ENCODE measurements at places on chromosomes 3 and 15. TPM values are rescaled to one million over a fixed set of nuclear protein-coding genes. Genes with fewer than 3 reads are reported as not detected.

GASK1A gene
- total RNA-seq: 3.9 TPM

RSL24D1 gene
- total RNA-seq: 62.1 TPM

RLBP1 gene
- total RNA-seq: not detected

IL12A gene
- total RNA-seq: 0.96 TPM

WDR93 gene
- not detected for total RNA-seq

LRIG1 gene
- total RNA-seq: 56.2 TPM

RBM15B gene
- total RNA-seq: 26.4 TPM

GRCh38 chr15:80825361-80826030, 46.3 kb downstream of the CEMIP start:
- no peak for DNase-seq

GRCh38 chr3:6449099-6449498, 411.8 kb upstream of the GRM7 start:
- no peak for DNase-seq

DNA sequence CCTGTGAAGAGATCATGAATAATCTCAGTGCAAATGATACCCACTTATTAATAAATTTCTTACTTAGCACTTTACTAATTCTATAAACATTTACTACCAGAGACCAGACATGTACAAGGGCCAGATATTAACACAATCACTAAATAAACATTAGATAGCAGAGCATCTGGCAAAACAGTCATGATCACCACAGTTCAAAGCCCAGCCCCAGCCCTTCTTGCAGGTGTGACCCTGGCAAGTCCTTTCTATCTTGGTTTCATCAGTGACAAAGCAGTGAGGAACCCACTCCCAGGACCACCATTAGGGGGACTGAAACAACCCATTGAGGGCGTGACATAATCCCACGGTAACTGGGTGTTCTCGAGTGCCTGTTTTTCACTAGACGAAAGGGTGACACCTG, 11.6 kb downstream of the ZXDC start:
- DNase-seq: no peak

GRCh38 chr15:45790325-45790943, 155.6 kb downstream of the SQOR start:
- DNase-seq: no peak

- no peak for DNase-seq
These were observed 165.1 kb downstream of the PPM1L start for GRCh38 chr3:160921020-160921635.

DNA sequence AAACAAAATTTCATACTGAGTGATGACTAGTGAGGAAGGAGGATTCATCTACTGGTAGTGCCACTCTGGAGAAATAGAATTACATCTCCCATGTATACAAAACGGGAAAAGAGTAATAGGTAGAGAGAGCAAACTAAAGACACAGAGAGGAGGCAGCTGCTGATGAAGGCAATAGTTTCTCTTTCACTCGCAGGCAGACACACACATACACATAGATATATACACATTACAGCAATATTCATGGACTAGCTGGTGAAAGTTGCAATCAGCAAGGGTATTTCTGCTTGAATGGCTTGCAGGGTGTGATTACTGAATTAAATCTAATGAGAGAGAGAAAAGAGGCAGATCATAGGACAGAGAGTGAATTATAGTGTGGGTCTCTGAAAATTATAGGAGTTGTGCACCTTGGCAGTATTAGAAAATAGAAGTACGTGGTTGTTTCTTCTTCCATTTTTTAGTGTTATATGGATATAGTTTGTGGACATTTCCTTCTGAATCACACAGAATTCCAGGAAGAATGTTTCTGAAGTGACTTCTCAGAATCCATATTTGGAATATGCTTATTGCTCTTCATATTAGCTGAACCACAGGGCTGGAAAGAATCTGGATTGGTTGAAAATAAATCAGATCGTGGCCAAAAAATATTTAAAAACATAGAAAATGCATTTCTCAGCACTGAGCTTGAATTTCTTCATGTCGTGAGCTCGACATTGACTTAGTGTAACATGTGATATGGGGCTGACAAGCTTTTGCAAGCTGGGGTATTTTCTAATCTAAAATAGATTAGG, 991.2 kb downstream of the TUSC7 start:
- no peak for DNase-seq

- DNase-seq: no peak
These were observed 170.4 kb upstream of the IQSEC1 start for GRCh38 chr3:13243586-13243985.

GRCh38 chr3:129305592-129306091, 27.0 kb downstream of the HMCES start:
- peak; percentile 95 for DNase-seq

GRCh38 chr3:160200353-160200752, 24.9 kb upstream of the C3orf80 start:
- DNase-seq: no peak

DNA sequence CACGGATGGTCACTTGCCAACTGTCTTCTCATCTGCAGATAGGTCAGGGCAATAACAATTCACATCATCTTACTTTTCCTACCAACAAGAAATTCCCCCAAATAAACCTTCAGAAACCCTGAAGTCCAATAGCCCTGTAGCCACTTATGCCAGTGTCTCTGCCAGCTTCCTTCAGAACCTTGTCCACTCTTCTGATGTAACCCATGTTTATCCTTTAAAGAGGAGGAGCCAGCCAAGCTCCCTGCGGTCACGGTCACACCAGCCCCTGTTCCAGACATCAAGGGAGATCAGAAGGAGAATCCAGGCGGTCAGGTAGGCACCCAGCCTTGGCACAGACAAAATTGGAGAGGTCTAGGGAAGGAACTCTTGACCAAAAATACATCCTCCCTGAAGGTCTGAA, 23.7 kb downstream of the SLC24A1 start:
- no peak for DNase-seq

DNA sequence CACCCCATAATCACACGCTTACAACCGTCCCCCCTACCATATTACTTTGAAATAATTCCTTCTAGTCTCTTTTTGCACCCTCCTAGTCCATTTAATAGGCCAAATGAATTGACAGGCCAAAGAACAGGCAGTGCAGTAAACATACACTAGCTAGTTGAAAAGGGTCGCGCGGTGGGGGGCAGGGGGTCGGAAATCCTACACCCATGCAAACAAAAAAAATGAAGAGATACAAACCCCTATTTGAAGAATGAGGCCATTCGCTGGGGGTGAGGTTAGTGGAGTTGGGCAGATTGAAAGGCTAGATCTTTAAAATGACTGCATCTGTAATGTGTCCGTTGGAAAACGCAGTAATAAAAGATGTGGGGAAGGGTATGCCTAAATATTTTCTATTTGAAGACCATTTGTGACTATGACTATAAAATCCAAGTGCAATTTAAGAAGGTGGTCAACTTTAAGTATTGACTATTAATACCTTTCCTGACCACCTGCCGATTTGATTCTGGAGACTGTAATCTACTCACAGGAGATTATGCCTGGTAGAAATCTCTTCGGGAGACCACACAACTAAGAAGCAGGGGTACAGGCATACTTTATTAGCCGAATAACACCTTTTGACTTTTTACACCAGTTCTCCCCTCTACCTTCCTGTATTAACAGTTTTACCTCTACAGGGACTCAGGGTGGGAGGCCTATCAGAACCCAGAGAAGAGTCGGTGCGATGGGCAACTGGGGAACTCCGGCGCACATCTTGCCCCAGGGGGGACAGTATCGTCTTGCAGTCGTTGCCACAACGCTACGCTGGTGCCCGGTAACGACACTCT, 762 bp upstream of the ARL6 start:
- DNase-seq: no peak

DNA sequence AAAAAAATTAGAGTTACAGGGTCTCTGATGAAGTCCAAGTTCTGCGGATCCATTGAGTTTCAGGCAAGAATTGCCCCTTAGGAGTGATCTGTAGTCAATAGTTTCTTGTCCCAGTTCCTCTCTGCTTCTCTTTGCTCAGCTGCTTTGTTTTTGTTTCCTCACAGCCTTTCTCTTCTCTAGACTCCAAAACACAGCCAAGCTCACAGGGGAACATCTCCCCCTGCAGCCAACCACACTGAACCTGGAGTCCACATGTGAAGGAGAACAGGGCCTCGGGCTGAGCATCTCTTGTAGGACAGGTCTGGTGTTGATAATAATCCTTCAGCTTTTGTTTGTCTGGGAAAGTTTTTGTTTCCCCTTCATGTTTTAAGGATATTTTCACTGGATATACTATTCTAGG, 202.6 kb upstream of the ATP10A start:
- no peak for DNase-seq

DNA sequence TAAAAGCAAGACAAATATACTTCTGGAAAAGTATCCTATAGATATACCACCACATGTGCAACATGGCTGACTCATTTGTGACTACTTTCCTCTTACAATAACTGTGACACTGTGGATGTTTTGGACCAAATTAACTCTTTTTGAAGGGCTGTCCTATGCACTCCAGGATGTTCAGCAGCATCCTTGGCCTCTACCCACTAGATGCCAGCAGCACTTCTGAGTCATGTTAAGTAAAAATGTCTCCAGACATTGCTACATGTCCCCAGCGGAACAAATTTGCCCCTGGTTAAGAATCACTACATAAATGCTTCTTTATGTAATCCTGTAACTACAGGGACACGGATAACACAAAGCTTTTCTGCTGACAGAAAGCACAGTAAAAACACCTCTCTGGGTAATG, 32.0 kb downstream of the RUVBL1 start:
- DNase-seq: no peak

DNA sequence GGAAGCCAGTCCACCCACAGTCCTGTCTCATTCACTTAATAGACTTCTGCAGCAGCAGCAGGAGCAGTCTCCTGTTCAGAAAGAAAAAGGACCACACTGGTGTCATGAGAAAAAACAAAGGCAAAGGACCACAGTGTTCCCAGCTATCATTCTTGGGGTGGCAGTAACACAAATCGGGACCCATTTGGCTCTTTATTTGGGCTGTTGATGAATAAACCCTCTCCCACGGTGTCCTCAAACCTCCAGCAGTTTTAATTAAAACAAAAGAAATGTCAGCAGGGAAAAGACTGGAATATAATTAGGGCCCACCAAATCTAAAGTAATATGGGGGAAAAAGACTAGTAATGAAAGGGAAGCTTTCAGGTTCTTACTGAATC, 210.5 kb upstream of the SLC2A2 start:
- no peak for DNase-seq

DNA sequence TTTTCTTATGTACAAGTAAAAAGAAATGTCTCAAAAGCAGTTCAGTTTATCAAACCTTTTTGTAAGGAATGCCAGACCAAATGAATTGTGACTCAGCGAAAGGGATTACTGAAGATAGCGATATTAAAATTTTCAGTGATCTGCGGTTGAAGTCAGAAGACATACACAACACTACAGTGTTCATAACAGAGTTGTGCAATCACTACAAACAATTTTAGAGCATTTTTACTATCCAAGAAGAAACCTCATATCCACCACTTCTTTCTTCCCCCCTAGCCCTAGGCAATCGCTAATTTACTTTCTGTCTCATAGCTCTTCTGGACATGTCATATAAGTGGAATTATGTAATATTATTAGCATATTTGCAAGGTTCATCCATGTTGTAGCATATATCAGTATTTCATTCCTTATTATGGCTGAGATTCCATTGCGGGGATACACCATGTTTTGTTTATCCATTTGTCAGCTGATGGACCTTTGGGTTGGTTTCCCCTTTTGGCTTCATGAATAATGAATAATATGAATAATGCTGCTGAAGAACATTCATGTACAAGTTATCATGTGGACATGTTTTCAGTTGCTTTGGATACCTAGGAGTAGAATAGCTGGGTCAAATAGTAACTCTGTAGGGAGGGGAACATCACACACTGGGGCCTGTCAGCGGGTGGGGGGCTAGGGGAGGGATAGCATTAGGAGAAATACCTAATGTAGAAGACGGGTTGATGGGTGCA, 23.6 kb upstream of the ALPK3 start:
- no peak for DNase-seq

GRCh38 chr15:71093054-71094024, 21.9 kb upstream of the THSD4 start:
- no peak for DNase-seq

GRCh38 chr3:48222616-48223513, at the start of gene CAMP:
Gene CAMP, plus strand, starts transcription at chr3:48223495. Its CDS starts 17 bp downstream, at chr3:48223512.
- DNase-seq: peak; percentile 93

GRCh38 chr3:140499114-140499757, 178.6 kb upstream of the TRIM42 start:
- DNase-seq: no peak

DNA sequence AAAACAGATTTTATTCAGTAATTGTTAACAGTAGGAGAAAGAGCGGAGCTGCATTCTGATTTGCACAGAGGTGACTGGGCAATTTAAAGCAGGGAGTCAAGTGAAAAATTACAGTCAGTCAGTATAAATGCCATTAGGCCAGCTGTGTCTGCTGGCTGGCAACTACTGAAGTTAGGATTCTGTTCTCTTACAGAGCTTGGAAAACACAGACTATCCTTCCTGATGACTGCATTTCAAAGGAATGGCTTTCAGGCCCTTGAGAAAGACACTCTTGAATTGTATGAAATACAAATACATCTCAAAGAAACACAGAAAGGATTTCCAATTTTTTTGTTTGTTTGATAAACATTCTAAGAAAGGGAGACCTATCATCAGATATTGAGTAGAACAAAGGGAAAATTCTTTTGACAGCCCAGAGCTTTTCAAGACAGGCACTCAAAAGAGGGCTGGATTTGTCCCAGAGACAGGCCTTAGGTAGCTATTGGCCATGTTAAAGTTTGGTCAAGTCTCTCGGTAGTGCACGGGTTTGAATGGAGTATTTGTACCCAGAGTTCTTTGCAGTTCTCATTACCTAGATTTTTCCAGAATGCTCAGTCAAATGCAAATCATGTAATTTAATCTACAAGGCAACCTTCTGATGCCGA, 551.2 kb upstream of the CCDC54 start:
- DNase-seq: no peak

- DNase-seq: no peak
These were observed 22.8 kb upstream of the NOX5 start for GRCh38 chr15:68991723-68992122.

DNA sequence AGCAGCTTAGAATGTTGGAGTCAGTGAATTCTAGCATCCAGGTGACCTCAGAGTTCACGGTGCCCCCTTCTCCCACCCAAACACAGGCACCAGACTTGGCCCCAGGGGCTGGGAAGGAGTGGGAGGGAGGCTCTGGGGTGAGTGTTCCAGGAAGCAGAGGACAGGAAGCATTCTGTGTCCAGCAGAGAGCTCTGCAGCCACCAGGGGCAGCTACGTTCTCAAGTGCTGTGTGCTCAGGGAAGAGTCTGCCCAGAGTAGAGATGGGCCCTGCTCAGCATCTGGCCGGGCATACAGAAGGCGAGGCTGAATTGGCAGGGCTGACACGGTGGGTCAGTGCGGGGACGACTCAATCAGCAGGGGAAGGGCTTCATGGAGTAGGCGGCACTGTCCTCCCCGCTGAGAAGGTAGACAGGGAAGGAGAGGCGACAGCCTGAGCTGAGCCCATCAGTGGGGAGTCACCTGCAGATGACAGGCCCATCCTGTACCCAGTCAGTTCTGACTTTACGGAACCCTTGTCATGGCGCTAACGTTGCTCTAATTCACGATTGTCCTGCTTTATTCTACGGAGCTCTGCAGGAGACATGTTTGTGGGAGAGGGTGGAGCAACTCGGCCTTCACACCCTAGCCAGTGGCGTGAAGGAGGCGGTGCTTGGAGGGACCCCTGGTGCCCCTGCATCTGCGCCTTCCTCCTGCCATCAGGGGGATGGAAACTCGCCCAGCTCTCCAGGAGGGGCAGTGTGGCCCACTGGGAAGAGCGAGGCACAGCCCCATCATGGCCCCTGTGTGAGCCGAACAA, 82.2 kb downstream of the C3orf70 start:
- no peak for DNase-seq

All from upper lobe of right lung (tissue), 1 donor.